Muscle of leg (tissue), 16 donors: ENCODE measurements at places on chromosomes 1 and 21. TPM values are rescaled to one million over a fixed set of nuclear protein-coding genes. Genes with fewer than 3 reads are reported as not detected.

DNA sequence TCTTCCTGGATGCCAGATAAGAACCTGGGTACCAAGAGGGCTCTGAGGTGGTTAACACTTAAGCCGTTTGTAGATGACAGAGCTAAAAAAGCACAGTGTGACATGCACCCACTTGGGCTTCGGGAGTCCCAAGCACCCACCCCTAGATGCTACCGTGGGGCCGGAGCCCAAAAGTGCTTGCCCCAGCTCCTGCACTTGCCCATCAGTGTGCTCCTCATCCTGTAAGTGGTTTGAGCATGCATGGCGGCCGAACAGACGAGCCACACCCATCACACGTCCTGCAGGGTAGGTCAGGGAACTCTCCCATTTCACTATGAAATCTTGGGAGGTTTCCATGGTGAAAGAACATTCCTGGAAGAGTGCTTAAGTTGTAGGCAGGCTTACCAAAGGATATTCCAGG lies 158.9 kb upstream of the TNR start:
- DNase-seq = no peak

GRCh38 chr1:71038942-71039341 lies 8.7 kb downstream of the PTGER3 start:
- no peak for DNase-seq

GRCh38 chr1:199684686-199685273 lies 342.7 kb upstream of the NR5A2 start:
- peak; percentile 62 for DNase-seq

ETNK2 gene
- 3.1 TPM for total RNA-seq

EFNA3 gene
- total RNA-seq = 2.1 TPM

CRYAA gene
- total RNA-seq = not detected

DNA sequence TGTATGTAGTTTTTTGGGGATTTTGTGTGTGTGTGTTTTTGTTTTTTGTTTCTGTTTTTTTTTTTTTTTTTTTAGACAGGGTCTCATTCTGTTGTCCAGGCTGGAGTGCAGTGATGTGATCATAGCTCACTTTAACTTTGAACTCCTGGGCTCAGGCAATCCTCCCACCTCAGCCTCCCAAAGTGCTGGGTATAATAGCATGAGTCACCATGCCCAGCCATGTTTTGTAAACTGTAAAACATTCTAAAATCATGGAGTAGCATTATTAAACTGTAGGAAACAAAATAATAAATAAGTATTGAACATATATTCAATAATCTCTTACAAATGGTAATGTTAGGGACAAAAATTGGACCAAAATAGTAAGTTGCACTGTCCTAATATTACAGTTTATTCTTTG lies 124.0 kb downstream of the FAF1 start:
- DNase-seq = no peak

CD1B gene
- total RNA-seq = 0.09 TPM
